ENCODE measurements at places on chromosomes 4 and X.

- DNase-seq = no peak
Measured at GRCh38 chr4:146123231-146123630, 52.3 kb upstream of the LSM6 start.

DNA sequence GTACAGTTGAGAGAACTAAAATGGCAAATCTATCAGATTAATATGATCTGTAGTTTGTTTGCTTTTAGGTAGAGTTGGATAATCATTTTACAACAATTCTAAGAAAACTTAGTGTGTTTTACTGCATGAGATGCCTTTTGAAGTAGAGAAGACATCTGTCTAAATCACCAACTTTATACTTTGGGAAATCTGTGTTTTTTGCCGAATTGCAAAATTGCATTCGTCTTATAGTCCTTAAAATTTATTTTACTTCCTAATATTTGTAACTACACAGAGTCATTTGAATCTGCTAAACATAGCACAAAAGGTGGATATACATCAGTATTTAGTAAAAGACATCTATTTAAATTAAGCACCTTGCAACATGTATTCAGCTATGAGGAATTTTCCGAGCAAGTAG lies 100.0 kb downstream of the CCSER1 start:
- no peak for DNase-seq

DNA sequence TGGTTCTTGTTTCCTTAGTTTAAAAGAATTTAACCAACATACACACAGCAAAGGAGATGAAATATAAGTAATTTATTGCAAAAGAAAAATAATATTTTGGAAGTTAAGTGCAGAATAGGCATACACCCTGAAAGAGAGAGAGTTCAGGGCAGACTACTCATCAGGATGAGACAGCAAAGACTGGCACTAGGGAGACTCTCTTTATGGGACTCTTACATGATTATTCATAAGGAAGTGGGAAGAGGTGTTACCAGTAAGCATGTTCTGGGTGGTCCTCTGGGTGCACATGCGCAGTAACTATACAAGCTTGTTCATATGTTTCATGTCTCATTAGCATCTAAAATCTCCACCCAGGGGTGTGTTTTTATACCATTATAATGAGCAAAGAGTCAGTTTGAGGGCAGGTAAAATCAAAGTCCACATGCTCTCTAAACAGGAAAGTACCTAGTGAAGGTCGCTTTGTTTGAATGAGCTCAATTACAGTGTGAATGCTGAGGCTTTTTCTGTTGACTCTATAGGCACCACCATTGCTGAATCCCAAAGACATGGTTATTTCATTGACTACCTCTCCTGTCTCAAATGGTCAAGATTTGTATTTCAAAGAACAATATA lies 38.2 kb upstream of the PRDM5 start:
- DNase-seq = no peak

- DNase-seq = no peak
Measured at GRCh38 chrX:70219938-70220764, 14.3 kb upstream of the AWAT1 start.

- DNase-seq = no peak
Measured at GRCh38 chr4:174545268-174545667, 23.0 kb upstream of the HPGD start.

- DNase-seq = no peak
Measured at GRCh38 chr4:82998898-82999297, 11.7 kb downstream of the LIN54 start.

DNA sequence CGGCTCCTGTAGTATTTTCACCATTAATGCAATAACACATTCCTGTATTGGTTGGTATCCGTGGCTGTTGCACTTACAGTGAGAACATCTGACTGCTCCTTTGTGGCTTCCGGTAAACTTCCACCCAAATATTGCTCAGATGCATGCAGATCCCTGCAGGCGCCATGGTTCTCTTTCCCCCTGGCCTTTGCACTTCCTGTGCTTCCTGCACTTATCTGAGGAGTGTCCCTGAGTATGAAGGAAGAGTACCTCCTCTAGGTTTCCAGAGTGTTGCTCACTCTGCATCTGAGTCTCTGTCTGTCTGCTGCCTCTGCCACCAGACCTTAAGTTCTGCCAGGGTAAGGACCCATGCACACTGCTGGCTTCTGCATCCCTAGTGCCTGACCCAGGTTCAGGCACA lies 117.2 kb upstream of the SLC34A2 start:
- DNase-seq = no peak

- DNase-seq = no peak
Measured at GRCh38 chr4:32184186-32184585, 1464.0 kb downstream of the PCDH7 start.

DNA sequence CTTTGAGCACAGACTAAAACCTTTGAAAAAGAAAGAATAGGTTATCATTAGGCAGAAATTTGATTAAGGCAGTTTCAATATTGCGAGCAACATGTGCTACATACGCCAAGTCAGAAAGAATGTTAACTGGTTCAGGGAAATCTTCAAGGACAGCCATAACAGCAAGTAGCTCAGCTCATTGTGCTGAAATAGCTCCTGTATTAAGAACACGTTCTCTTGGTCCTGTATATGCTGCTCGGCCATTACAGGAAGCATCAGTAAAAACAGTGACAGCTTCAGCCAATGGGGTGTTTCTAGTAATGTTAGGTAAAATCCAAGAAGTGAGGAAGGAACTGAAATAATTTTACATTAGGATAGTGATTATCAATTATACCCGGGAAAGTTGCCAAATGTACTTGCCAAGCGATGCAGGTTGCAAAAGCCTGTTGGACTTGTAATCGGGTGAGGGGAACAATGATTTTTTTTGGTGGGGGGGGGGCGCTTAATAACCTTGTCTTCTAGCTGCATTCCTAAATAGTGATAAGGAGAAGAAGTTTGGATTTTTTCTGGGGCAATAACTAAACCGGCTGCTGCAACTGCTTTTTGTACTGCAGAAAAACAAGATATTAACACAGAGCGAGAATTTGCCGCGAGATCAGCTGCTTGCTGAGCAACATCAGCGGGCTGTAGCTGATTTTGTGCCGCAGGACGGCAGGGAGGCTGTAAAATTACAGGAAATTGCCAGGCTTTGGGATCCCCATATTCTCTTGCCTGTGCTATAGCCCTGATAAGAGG lies 49.4 kb upstream of the RASSF6 start:
- DNase-seq = no peak

Data from ecto neural progenitor cell (in vitro differentiated cells).